ENCODE measurements at places on chromosomes 4 and X. TPM values are rescaled to one million over a fixed set of nuclear protein-coding genes. Genes with fewer than 3 reads are reported as not detected.

DHX15 gene
- 54.7 TPM for total RNA-seq

MSX1 gene
- 4.2 TPM for total RNA-seq

TENM3 gene
- 2.0 TPM for total RNA-seq

G3BP2 gene
- 79.8 TPM for total RNA-seq

CT45A1 gene
- not detected for total RNA-seq

HERC6 gene
- 22.0 TPM for total RNA-seq

- no peak for DNase-seq
Observed at GRCh38 chrX:110791071-110791470, 4.5 kb downstream of the CHRDL1 start.

DNA sequence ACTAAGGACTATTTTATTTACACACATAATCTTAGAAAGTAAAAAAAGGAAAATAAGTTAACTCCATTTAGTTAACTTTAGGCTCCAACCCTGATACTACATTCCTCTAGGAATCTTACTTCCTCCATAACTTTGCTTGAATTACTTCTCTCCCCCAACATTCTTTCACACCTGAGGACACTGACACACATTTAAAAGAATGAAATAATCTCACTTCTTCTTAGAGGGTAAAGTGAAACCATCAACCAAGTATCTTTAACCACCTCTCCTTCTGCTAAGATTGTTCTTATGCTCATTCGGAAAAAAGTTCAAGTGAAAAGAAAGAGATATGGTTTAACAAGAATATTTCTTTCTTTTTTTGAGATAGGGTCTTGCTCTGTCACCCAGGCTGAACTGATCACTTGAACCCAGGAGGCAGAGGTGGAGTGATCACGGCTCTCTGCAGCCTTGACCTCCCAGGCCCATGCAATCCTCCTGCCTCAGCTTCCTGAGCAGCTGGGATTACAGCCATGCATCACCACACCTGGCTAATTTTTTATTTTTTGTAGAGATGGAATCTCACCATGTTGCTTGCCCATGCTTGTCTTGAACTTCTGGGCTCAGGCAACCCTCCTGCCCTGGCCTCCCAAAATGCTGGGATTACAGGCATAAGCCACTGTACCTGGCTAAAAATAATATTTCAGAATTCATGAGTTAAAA, 28.5 kb downstream of the SLC25A4 start:
- no peak for DNase-seq

DNA sequence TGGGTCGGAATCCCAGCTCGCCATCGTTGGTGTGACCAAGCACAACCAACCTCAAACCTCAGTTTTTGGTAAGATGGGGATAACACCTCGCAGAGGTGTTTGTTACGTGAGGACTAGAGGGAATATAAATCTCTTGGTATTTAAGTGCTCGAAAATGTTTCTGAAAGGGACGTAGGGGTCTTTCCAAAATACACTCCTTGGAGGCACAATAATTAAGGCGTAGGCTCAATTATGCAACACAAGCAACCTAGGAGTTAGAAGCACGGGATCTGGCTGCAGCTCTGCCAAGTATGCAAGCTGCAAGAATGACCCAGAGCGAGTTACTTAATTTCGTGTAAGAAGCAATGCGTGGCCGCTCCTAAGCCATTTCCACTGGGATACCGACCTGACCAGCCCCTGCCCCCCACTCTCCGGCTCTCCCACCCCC, 552 bp downstream of the ADH5 start:
- peak; percentile 59 for DNase-seq

GRCh38 chr4:41538017-41538733, at the start of gene LIMCH1:
LIMCH1 (plus strand) TSS chr4:41538157; CDS start chr4:41605996, 67,839 bp downstream.
- peak; percentile 90 for DNase-seq

GRCh38 chrX:47166126-47166525, 21.1 kb downstream of the RBM10 start:
- no peak for DNase-seq

DNA sequence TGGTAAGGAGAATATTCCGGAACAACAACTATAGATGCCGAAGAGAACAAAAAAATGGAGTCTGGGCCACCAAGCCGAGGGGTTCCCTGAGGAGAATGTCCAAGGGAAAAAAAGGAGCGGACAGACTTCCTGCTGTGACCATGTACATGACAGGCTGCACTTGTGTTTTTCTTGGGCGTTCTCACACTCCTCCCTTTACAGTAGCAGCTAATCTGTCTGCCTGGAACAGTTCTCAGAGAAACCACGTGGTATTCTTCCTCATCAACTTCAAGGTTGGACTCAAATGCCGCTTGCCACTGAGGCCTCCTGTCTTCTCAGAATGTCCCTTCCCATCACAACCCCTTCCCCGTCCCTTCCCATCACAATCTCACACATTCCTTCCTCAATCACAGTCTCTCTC, 30.8 kb upstream of the MTNR1A start:
- no peak for DNase-seq

DNA sequence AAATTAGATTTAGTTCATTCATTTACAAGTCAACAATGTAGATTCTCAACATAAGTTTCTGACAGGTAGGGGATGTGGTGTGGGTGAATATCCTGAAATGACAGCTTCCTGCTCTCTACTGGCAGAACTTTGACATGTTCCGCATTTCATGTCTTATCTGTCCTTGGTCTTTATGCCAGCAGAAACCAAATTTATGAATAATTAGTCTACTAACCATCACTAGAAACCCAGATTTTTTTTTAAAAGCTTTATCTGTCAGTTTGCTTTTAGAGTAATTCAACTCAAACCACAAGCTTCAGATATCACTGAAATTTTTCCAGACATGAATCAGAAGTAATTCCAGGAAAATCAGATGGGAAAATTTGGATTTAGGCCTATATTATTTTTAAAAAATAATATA, 17.9 kb downstream of the COQ2 start:
- no peak for DNase-seq

- no peak for DNase-seq
Observed at GRCh38 chr4:79308137-79308536, 17.7 kb downstream of the NAA11 start.

- no peak for DNase-seq
Observed at GRCh38 chr4:130608121-130608520, 1512.2 kb downstream of the C4orf33 start.

DNA sequence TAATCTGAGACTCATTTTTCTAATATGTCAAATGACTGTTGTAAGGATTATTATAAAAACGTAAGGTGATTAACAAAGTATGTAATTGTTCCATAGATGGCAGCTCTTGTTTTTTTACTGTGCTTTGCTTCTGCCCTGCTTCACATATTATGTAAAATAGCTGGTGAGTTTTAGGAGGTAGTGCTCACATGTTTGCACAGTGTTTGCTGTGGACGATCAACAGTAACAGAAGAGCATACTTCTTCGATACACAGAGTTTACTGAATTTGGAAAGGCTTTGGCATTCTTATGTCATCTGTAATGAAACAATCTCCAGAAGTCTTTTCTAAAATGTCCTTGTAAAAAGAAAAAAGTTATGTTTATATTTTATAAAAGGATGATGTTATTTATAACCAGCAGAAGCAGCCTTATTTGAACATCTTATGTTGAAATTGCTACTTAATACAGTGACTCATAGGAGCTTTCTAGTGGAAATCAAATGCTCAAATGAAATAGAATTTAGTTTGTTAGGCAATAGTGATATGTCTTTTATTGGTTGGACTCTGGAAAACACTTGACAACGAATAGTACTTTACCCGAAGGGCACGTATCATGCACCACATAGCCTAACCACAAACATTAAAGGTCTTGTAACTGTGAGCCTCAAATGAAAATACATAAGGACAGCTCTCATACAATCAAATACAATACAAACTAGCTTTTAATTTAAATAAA, 1.9 kb upstream of the MTTP start:
- no peak for DNase-seq

DNA sequence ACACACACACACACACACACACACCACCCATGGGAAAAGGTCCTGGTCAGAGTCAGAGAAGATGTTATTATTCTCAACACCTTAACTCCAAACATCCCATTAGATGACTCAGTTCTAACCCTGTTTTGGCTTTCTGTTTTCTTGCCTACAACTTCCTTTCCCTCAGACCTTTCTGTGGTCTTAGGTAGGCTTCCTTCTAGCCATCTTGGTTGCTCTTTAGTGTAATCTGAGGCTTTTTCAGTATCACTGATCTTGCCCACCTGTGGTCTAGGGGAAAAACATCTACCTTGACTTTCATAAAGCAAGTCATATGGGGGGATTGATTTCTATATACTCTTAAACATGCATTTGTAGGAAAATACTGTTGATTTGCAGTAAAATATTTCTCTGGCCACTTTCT, 56.9 kb downstream of the ATG4A start:
- no peak for DNase-seq

GRCh38 chr4:127809173-127809800, 27.2 kb downstream of the HSPA4L start:
- no peak for DNase-seq

GRCh38 chrX:22093550-22093949, 61.4 kb downstream of the PHEX start:
- no peak for DNase-seq

DNA sequence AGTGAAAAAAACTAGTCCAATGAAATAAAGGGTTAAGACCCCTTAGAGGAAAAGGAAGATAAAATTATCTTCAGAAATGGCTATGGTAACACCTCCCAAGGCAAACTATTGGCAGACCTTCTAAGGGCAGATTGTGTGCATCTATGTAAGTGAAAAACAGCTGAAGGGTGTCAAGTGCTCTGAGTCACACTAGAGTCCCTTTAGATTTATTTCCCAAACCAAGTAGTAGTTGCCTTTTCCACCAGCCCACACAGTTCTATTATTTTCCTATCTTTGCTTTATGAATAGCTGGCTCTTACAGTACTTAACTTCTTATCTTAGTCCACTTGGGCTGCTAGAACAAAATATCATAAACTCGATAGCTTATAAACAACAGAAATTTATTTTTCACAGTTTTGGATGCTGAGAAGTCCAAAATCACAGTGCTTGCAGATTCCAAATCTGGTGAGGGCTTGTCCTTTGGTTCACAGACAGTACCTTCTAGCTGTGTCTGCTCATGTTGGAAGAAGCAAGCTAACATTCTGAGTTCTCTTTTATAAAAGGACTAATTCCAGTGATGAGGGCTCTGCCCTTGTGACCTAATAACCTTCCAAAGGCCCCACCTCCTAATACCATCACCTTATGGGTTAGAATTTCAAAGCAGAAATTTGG, 143.6 kb downstream of the GRID2 start:
- DNase-seq: no peak

GRCh38 chr4:73709451-73710033, 30.8 kb upstream of the CXCL8 start:
- no peak for DNase-seq
